ENCODE measurements at places on chromosomes 2 and 18. TPM values are rescaled to one million over a fixed set of nuclear protein-coding genes. Genes with fewer than 3 reads are reported as not detected.

The RAB27B gene
- 8.8 TPM for polyA plus RNA-seq

The RGPD3 gene
- 0.47 TPM for polyA plus RNA-seq

The LIPT1 gene
- polyA plus RNA-seq: 18.5 TPM

The ABHD1 gene
- 0.69 TPM for polyA plus RNA-seq

The SLC40A1 gene
- 218 TPM for polyA plus RNA-seq

The VWA3B gene
- polyA plus RNA-seq: 7.8 TPM

The GAL3ST2 gene
- polyA plus RNA-seq: 0.31 TPM

The SPHKAP gene
- polyA plus RNA-seq: 0.92 TPM

The CD226 gene
- polyA plus RNA-seq: 4.0 TPM

The CNDP1 gene
- 0.56 TPM for polyA plus RNA-seq

The MOCOS gene
- polyA plus RNA-seq: 1.3 TPM

The COPS7B gene
- 60.9 TPM for polyA plus RNA-seq

The CD8B2 gene
- 0.31 TPM for polyA plus RNA-seq

The SIX3 gene
- polyA plus RNA-seq: not detected

The REG3A gene
- not detected for polyA plus RNA-seq

The TMEM237 gene
- 60.3 TPM for polyA plus RNA-seq

The SCN9A gene
- polyA plus RNA-seq: 14.9 TPM

The PIEZO2 gene
- 251 TPM for polyA plus RNA-seq

The GDF7 gene
- polyA plus RNA-seq: 0.23 TPM

The XDH gene
- 0.22 TPM for polyA plus RNA-seq

The LAMA1 gene
- 13.1 TPM for polyA plus RNA-seq

The ACTR3 gene
- polyA plus RNA-seq: 163 TPM

The FSIP2 gene
- 0.75 TPM for polyA plus RNA-seq

The DNAH6 gene
- 6.2 TPM for polyA plus RNA-seq

The ZRANB3 gene
- 9.2 TPM for polyA plus RNA-seq

The CNGA3 gene
- polyA plus RNA-seq: not detected

The KLHL41 gene
- polyA plus RNA-seq: 1.3 TPM

The SPEG gene
- polyA plus RNA-seq: 28.7 TPM

The CCL20 gene
- 0.92 TPM for polyA plus RNA-seq

The ICA1L gene
- polyA plus RNA-seq: 19.9 TPM

The FAM237A gene
- not detected for polyA plus RNA-seq

The UGT1A9 gene
- not detected for polyA plus RNA-seq

The LAMA3 gene
- polyA plus RNA-seq: 146 TPM

The DNER gene
- 1.5 TPM for polyA plus RNA-seq

The GLI2 gene
- 25.0 TPM for polyA plus RNA-seq

The OR6B2 gene
- not detected for polyA plus RNA-seq

The CFC1 gene
- polyA plus RNA-seq: 4.8 TPM

The FAM124B gene
- polyA plus RNA-seq: 19.9 TPM

The AGXT gene
- polyA plus RNA-seq: 0.17 TPM

The SNORC gene
- 2.7 TPM for polyA plus RNA-seq

The CDK15 gene
- 0.34 TPM for polyA plus RNA-seq

The UGT1A4 gene
- not detected for polyA plus RNA-seq

The TUBA3E gene
- polyA plus RNA-seq: not detected

The GCG gene
- polyA plus RNA-seq: not detected

The REG1B gene
- not detected for polyA plus RNA-seq

The ACTG2 gene
- polyA plus RNA-seq: 29.8 TPM

The GPR35 gene
- 3.0 TPM for polyA plus RNA-seq
